A549 treated with CpdA at 1 μM for 4 hours (cell line): ENCODE measurements at places on chromosomes 12 and 14. TPM values are rescaled to one million over a fixed set of nuclear protein-coding genes. Genes with fewer than 3 reads are reported as not detected.

The FGF23 gene
- total RNA-seq, result not detected in 5 replicates

The ESPL1 gene
- 18.7 to 21.3 TPM (median 19.6 TPM) in 5 replicates for total RNA-seq

The PSME1 gene
- 165 to 182 TPM (median 174 TPM) in 5 replicates for total RNA-seq

The GALNT9 gene
- 3.6 to 8.2 TPM (median 7.1 TPM) in 5 replicates for total RNA-seq

The ADGRD1 gene
- total RNA-seq, result 0.19 to 0.57 TPM (median 0.32 TPM) in 5 replicates

The TMEM52B gene
- total RNA-seq, result 0.05 to 0.47 TPM (median 0.23 TPM) in 4 of 5 replicates, not detected in the other

The ZNF219 gene
- total RNA-seq, result 21.2 to 30.3 TPM (median 29.2 TPM) in 5 replicates

The NRXN3 gene
- total RNA-seq, result 0.90 to 1.2 TPM (median 1.1 TPM) in 5 replicates

The KRT4 gene
- total RNA-seq, result 2.3 to 4.2 TPM (median 3.1 TPM) in 5 replicates

The PAX9 gene
- 1.8 to 2.7 TPM (median 2.3 TPM) in 5 replicates for total RNA-seq

The NOVA1 gene
- total RNA-seq, result 4.9 to 6.4 TPM (median 5.7 TPM) in 5 replicates

The SLC38A2 gene
- total RNA-seq, result 83.8 to 125 TPM (median 108 TPM) in 5 replicates

The PLEKHH1 gene
- total RNA-seq, result 3.1 to 5.2 TPM (median 4.3 TPM) in 5 replicates

The EML5 gene
- total RNA-seq, result 0.72 to 0.92 TPM (median 0.77 TPM) in 5 replicates

The SPX gene
- total RNA-seq, result 1.3 to 2.1 TPM (median 2.0 TPM) in 5 replicates

The LALBA gene
- total RNA-seq, result not detected in 5 replicates

The ACOT6 gene
- total RNA-seq, result not detected in 5 replicates

The PRIMA1 gene
- total RNA-seq, result 0.21 to 0.40 TPM (median 0.31 TPM) in 5 replicates

The A2ML1 gene
- not detected in 5 replicates for total RNA-seq

The SMCO2 gene
- total RNA-seq, result 0.13 to 0.50 TPM (median 0.24 TPM) in 5 replicates

The ZDHHC17 gene
- total RNA-seq, result 7.9 to 17.0 TPM (median 10.2 TPM) in 5 replicates

The TMX1 gene
- 38.5 to 62.7 TPM (median 44.4 TPM) in 5 replicates for total RNA-seq

The KRT85 gene
- total RNA-seq, result not detected in 5 replicates

The UNG gene
- 88.3 to 90.5 TPM (median 89.3 TPM) in 5 replicates for total RNA-seq

The SALL2 gene
- total RNA-seq, result 0.63 to 1.6 TPM (median 1.1 TPM) in 5 replicates

The RFLNA gene
- total RNA-seq, result 0.13 to 0.24 TPM (median 0.17 TPM) in 3 of 5 replicates, not detected in the others

The KRT79 gene
- 0.09 to 0.22 TPM (median 0.16 TPM) in 4 of 5 replicates, not detected in the other for total RNA-seq

The MDM1 gene
- 6.1 to 9.3 TPM (median 6.5 TPM) in 5 replicates for total RNA-seq

The PLEK2 gene
- total RNA-seq, result 26.5 to 31.9 TPM (median 27.8 TPM) in 5 replicates

The DPPA3 gene
- total RNA-seq, result not detected in 5 replicates

The SOAT2 gene
- 0.17 to 0.24 TPM (median 0.21 TPM) in 4 of 5 replicates, not detected in the other for total RNA-seq

The CDCA3 gene
- total RNA-seq, result 80.3 to 92.3 TPM (median 82.2 TPM) in 5 replicates

The NFKBIA gene
- 75.7 to 135 TPM (median 111 TPM) in 5 replicates for total RNA-seq

The SLC10A1 gene
- total RNA-seq, result not detected in 5 replicates

The TOMM20L gene
- not detected in 5 replicates for total RNA-seq

The FIGNL2 gene
- 0.14 to 0.41 TPM (median 0.20 TPM) in 5 replicates for total RNA-seq

The MIP gene
- 0.14 to 0.26 TPM (median 0.20 TPM) in 3 of 5 replicates, not detected in the others for total RNA-seq

The ASB2 gene
- total RNA-seq, result 1.5 to 3.5 TPM (median 1.9 TPM) in 5 replicates

The OASL gene
- total RNA-seq, result 3.9 to 5.0 TPM (median 4.6 TPM) in 5 replicates

The MGAT2 gene
- total RNA-seq, result 49.4 to 52.0 TPM (median 50.0 TPM) in 5 replicates

The GOLGA5 gene
- 21.7 to 33.6 TPM (median 28.5 TPM) in 5 replicates for total RNA-seq

The ZBTB25 gene
- 4.0 to 6.7 TPM (median 6.1 TPM) in 5 replicates for total RNA-seq

The SLC17A8 gene
- total RNA-seq, result not detected in 5 replicates

The SRGAP1 gene
- total RNA-seq, result 9.5 to 13.8 TPM (median 10.6 TPM) in 5 replicates

The BIN2 gene
- total RNA-seq, result 0.07 to 0.09 TPM in 2 of 5 replicates, not detected in the others

The TSPAN19 gene
- 0.31 TPM in 1 of 5 replicates, not detected in the others for total RNA-seq

The DDN gene
- total RNA-seq, result 0.64 to 0.74 TPM (median 0.66 TPM) in 5 replicates

The GSC gene
- 0.23 to 0.68 TPM (median 0.44 TPM) in 5 replicates for total RNA-seq

The SRSF9 gene
- total RNA-seq, result 191 to 237 TPM (median 218 TPM) in 5 replicates

The SMIM41 gene
- total RNA-seq, result not detected in 5 replicates

The ZNF891 gene
- 0.38 to 0.47 TPM (median 0.43 TPM) in 5 replicates for total RNA-seq

The LRRC74A gene
- not detected in 5 replicates for total RNA-seq
